Fibroblast of upper back skin (primary cell): ENCODE measurements at places on chromosomes 16 and 17.

DNA sequence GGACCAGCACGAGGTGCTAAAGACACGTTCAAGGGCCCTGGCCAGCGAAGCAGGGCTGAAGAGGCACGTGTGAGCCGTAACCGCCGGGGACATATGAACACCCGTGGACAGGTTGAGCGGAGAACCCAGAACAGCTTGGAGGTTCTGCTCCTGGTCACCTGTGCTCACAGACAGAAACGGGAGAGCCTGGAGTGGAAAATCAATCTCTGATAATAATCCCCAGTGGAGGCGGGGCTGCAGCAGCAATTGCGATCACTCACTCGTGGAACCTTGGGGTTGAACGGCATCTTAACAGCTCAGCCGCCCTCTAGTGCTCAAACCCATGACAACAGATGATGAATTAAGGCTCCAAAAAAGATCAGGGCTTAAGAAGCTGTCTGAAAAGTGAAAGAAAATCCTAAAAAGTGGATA lies 25.6 kb downstream of the WIPI1 start:
- DNase-seq = no peak

GRCh38 chr16:19283637-19284036 lies 1.9 kb upstream of the CLEC19A start:
- no peak for DNase-seq

DNA sequence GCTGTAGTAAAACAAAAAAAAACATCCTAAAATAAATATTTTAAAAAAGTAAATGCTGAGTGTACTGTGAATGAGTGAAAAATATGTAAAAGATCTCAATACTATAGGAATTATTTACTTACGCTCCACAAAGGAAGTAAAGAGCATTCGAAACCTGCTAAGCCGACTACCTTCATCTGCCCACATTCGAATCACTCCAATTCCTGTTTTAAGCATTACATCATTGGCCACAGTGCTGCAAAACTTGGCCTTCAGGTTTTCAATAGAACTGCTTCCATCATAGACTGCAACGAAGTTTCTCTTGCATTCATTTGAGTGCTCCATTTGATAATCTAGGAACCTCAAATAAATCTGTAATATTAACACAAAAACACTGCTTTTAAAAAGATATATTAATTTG lies 34.4 kb downstream of the NETO2 start:
- DNase-seq = no peak

DNA sequence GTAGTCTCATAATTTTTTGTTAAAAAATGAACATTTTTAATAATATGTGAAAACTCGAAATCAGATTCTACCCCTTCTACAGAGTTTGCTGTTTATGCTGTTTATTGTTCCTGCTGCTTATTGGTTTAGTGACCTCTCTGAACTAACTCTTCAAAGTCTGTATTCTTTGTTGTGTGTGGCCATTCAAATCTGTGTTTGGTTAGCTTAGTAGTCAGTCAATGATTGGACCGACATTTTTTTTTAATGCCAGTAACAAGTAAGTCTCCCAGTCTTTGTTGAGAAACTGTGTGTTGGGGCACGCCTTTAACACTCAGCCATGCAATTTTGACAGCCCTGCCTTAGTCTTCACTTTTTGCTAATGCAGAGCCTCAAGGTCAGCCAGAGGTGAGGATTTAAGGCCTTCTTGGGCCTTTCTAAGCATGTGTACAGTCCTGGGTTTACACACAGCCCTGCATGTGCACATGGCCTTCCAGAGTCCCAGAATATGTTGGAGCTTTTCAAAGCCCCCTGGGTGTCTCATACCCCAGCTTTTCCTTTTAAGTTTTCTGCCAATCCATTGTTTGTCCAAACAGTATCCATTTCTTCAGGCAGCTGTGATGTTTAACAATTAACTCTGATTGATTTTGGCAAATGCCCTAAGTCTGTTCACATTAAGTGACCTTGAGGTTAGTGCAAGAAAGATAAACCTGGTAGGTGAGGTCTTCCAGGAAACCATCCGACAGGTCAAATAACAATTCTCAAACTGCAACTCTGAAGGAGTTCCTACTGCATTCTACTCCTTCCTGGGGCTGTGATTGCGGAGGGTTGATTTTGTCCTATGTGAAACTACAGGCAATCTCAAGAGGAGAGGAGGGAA lies 389.3 kb downstream of the PMP22 start:
- DNase-seq = no peak

DNA sequence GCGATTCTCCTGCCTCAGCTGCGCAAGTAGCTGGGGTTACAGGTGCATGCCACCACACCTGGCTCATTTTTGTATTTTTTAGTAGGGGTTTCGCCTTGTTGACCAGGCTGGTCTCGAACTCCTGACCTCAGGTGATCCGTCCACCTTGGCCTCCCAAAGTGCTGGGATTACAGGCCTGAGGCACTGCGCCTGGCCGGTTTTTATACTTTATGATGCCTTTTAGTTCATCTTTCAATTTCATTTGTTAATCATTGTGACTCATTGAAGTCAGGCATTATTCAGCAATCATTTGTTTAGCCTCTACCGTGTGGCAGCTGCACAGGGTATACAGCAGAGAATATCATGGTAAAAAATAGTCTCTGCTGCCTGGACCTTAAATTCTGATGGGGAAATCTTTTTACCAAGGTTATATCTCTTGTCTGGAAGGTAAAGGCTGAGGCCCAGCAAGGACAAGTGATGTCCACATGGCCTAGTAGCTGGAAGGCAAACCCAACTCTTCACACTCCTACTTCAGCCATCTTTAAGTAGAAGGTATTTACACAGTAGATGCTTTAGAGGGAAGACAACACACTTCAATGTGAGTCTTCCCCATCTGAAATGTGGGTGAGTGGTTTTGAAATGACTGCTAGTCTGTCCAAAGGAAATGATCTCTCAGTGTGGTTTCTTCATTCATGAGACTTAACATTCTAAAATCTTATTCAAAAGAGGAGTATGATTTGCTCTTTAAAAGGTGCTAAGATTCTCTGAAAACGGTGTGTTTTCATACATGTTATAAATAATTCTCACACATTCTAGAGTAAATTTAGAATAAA lies 2.4 kb downstream of the PRPSAP2 start:
- DNase-seq = no peak

DNA sequence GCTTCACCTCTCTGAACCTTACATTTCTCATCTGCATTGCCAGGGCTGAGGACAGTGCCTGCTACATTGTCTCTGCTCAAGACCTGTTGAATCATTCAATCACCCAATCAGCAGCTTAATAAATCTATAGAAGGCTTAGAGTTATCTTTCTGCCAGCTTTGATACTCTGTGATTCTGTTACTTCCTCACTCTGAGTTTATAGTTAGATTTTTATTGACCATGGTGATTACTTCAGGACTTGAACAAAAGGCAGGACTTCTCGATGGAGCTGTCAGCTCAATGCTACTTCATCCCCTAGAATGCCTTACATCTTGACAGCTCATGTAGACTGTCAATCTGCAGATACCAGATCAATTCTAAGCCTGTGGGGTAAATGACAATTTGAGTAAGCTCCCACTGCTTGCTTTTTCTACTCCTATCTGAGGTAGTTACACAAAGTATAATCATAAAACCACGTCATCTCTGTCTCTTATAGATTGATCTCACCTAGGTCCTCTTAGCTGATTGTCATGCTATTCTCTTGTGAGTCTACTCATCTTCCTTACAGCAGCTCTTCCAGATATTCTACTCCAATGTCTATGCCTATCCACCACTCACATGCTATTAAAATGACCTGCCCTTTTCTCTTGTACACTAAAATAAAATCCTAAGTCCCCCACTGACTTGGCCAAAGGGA lies 318.3 kb upstream of the CA10 start:
- DNase-seq = no peak

DNA sequence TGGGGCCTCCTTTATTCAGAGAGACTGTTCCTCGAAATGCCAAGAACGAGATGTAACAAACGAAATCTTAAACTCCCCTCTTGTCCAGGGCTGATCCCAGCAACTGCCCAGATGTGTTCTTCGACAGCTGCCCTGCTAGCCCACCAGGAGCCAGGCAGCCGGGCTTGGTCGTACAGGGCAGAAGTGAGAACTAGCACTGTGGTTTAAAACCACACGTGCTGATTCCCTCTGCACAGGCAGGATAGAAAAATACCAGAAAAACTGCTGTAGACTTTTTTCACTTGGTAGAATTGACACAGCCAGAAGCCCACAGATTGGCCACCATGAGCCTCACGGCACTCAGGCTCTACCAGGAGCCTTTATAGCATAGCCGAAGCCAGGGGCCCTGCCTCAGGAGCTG lies 33.1 kb downstream of the PLD6 start:
- no peak for DNase-seq

DNA sequence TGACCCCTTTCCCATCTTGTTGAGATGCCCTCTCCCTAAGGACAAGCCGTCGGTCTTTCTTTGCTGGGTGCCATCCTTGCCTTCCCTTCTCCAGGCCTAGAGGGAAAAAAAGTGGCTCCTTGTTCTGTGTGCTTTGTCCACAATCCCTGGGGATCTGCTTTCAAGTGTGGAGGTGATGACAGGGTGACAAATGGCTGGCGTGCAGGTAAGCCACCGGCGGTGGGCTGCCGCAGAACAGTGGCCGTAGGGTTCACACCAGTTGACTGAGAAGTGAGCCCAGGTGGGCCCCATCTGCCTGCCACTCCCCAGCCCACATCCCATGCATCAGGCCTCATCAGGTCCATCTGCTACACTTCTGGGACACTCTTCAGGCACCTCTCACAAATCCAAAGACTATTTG lies 11.4 kb upstream of the CALB2 start:
- DNase-seq = no peak

DNA sequence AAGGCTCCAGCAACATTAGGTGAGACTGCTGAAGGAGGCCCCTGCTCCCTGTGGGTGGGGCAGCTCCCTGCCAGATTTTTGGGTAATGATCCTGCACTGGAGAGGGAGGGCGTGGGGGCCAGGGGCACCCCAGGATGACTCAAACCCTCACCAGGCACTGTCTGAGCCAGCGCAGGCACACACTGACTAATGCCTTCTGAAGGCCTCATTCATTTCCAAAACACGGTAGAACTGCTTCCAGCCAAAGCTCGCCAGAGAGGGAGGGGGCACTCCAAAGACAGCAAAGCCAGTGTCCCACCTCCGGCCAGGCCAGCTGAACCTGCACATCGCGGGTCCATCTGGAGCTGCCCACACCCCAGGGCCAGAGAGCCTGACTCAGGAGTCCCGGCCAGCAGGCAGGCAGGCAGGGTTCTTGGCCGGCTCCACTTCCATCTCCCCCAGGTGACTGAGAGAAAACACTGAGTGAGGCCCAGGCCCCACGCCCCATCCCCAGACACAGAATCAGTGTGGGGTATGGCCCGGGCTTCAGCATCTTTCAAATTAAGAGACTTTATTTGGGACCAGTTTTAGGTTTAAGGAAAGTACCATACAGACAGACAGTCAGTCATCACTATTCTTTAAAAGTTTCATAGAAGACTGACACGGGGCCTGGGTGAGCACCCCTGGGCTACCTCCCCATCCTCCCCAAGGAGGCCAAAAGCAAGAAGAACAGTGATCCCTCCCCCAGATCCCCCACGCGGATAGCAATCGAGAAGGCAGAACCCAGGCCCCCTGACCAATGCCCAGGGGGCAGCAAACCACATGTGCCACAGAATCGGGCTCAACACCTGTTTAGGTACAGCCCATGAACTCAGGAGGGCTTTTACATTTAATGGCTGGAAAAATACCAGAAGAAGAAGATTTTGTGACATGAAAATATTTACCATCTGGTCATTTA lies 2.3 kb downstream of the PIEZO1 start:
- DNase-seq = peak; percentile 50
